ENCODE measurements at places on chromosomes 5 and 9.

DNA sequence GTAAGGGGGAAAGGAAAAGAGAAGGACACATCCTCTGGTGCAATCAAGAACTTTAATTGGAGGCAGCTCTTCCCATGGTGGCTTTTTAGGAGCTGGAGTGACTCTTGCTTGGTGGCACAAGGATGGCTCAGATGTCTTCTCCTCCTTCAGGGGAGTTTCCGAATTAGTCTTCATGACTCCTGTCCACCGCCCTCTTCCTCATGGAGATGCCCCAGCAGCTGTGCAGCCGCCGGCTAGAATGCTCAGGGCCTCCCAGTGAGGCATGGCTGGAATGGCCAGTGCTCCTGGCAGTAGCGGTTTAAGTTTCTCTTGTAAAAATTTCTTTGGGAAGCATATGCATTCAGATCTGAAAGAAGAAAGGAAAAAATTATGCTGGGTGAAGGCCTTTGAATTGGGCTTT, 8.8 kb upstream of the TEX53 start:
- peak; percentile 18 for DNase-seq

DNA sequence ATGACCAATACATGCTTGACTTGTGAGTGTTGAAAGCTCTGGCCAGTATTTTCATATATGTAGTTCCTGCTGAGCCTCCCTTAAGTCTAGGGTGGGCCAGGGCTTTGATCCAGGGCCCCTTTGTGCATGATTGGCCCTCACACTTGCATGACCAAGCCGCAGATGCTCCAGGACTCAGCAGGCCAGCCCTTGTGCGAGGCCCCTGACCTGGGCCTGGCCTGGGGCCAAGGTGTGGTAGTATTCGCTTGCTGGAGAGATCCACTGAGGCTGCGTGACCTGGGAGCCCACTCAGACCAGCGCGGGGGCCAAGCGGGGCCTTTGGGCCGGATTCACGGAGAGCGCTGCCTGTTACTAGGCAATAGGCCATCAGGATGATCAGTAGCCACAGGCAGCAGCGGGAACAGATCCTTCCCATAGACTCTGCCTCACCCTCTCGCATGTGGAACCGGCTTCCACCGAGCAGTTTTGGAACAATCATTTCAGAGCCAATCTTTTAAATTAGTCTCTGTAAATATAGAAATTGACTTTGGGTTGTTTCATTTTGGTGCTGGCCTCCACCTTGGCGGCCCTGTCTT, 79.0 kb upstream of the PTCH1 start:
- DNase-seq: no peak

- no peak for DNase-seq
Measured at GRCh38 chr5:168778536-168778935, 199.4 kb upstream of the PANK3 start.

DNA sequence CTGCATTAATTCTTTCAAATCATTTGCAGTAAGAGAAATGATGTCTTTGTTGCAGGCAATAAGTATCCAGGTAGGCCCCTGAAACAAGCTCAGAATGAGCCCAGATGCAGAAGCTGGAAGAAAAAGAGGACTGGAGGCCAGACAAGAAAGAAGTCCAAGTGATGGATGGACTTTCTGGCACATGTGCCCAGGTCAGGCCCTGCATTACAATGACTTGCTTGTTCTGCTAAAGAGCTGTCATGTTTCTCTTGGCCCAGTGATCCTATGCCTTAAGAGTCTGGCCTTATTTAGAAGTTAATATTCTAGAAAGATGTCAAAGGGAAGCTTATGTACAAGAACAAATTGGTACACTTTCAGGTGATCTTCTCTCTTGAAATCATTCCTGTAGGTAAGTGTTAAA, 64.8 kb downstream of the DPYSL3 start:
- no peak for DNase-seq

GRCh38 chr9:37436540-37436939, 14.0 kb downstream of the GRHPR start:
- DNase-seq: no peak

DNA sequence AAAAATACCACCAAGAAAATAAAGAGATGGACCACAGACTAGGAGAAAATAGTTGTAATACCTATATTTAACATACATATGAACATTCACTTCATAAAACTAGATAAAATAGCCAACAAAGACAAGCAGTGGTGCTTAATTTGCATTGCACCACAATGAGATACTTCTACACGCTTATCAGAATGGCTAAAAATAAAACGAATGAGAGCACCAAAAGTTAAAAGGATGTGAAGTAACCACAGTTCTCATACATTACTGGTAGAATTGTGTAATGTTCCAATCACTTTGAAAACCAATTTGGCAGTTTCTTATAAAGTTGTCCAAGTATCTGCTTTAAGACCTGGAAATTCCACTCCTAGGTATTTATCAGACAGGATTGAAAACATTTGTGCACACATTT, 198.9 kb upstream of the SGCD start:
- no peak for DNase-seq

DNA sequence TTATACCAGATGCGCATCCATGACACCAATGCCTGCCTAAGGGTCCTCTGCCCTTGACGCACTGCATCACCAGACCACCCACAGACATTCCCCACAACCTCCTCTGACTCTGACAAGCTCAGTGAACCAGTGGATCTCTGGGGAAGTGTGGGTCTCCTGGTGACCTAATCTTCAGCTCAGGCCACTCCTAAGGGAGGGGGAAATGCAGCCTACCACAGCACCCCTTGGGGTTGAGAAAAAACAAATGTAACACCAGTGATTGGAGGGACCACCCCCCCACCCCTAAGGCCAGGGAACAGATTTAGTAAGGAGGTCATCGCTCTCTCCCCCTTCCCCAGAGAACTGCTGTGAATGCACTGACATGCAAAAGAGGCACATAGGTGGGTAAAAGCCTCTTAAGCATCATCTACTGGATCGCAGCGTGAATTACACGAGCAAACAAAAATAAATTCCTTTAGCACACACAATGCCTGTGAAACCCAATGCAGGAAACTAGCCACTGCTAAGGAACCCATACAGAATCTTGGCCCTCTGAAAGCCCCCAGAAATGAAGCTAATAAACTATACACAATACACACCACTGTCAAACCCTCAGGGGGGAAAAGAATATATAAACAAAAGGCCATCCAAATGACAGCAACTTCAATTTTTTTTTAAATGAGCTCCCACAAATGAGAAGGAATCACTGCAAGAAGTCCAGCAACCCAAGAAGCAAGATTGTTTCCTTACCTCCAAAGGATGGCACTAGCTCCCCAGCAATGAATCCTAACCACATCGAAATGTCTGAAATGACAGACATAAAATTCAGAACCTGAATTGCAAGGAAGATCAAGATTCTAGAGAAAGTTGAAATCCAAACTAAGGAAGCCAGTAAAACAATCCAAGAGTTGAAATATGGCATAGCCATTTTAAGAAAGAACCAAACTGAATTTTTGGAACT, 513.7 kb upstream of the PTGER4 start:
- DNase-seq: no peak

DNA sequence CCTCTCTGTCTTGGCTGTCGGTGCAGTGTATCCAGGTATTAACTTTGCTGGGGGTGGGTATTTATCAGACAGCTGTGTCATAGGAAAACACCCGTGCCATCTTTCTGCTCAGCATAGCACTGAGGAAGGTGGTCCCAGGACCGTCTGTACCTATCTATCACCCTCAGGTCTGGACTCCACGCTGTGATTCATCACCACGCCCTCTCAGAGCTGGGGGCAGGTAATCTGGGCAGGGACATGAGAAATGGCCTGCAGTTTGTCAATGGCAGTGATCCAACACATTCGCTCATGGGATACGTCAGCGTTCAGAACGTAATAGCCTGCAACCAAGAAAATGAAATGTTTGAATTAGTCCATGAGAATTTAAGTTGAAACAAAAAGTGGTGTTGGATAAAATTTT, 151.6 kb upstream of the MAP1B start:
- no peak for DNase-seq

GRCh38 chr9:16145196-16145950, 592.5 kb downstream of the CCDC171 start:
- peak; percentile 75 for DNase-seq

DNA sequence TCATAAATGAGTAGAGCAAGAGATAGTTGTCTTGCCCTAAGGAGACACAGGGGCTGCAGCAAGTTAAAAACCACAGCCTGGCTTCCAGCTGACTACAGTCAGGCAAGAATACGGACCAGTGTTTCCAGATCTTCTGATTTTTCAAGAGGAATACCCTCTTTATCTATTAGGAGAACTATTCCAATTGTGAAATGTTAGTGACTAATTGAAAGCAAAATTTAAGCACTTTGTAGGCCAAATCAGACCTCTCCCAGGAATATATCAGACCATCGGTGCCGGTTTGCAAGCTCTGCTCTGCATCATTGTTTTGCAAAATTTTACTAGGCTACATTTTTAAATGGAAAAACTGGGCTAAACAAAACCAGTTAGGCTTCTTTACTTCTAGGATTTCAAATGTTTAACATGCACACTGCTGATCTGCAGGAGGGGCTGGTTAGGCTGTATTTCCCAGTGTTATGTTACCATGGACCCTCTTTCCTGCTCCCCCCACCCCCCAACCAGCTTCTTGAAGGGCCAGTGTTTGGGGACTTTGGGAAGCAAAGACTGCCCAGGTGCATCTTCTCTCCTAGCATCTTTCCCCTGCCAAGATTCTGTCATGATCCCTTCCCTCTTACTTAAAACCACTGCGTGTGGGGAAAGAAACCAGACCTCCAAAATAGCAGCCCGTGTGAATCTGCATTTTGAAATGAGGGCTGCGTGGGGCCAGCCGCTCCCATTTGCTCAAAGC, 1.1 kb upstream of the ARSI start:
- no peak for DNase-seq

- no peak for DNase-seq
Measured at GRCh38 chr5:61340775-61341361, 8.8 kb downstream of the ZSWIM6 start.

- DNase-seq: no peak
Measured at GRCh38 chr5:68872088-68872839, 221.6 kb upstream of the SLC30A5 start.

DNA sequence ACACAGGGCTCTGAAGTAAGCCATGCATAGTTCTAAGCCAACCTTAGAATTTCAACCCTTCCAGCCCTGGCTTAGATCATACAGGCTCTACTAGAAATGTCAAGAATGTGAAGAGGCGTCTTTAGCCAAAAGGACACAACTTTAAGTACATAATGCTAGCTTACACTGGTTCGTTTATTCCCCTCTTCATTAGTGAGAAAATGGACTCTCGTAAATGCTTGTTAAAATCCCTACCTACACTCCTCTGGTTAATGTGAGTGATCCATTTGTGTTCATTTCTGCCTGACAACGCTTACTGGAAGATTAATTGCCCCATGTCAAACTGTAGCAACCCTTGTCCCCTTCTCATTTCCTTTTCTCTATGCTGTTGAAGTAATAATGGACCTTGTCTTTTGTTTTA, 149.3 kb upstream of the POU5F2 start:
- no peak for DNase-seq

DNA sequence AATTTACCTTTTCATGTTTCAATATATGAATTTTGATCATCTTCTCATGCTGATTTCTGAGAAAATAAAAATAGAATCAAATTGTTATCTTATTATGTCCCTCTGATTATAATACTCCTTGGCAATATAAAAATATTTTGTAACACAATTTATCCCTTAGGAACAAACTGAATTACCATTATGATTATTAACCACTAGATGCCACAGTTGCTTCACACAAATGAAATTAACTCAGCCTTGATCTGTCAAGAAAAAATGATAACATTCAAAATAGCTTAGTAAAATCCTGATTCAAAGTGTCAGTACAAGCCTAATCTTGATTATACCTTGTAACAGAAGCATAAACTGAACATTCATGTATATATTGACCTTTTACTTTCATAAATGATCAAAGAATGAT, 4.8 kb upstream of the CHSY3 start:
- peak; percentile 23 for DNase-seq

GRCh38 chr5:53323943-53324642, 156.3 kb upstream of the FST start:
- no peak for DNase-seq

DNA sequence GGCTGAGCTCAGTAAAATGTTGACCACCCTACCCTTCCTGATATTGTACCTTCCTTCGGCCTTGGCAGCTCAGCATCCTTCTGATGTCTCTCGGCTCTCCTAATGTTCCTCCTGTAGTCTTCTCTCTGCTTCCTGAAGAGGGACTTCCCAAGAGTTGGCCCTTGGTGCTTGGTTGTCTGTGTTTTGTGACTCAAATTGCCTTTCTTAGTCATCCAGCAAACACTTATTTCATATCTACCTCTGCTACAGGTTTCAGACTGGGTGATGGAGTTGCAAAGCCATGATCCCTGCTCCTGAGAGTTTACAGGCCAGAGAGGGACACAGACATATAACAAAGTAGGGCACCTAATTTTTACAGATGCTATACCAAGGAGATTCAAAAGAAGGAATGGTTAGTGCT, 70.1 kb downstream of the SV2C start:
- no peak for DNase-seq

DNA sequence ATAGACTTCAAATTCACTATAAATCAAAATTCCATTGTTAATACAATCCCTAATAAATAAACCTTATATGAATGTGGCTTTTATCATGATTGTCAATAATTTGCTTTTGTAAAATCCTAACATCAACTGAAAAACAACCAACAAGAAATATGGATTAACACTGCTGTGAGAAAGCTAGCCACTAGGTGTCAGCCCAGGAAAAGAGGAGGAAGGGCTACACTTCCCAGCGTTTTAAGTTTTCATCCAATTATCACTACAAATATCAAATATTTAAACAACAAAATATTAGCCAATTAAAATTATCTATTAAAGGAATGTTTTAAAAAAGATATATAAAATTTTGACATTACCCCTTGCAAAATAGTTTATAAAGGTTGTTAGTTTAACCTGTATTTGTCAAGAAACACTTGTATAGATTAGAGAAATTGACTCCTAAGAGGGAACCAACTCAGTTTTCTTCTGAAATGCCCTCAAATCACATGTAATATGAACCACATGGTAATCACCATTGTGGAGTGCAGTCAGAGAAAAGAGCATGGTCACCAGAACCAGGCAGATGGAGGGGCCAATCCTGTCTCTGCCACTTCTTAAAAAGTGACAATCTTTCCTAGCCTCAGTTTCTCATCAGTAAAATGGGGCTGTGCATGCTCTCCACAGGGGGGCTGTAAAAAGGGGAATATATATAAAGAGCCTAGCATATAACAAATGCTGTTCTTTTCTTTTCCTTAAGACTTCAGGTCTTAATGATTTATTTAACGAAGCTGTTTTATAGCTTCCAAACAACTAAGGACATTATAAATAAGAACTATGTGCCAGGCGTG, 188.2 kb downstream of the CRB2 start:
- peak; percentile 50 for DNase-seq

DNA sequence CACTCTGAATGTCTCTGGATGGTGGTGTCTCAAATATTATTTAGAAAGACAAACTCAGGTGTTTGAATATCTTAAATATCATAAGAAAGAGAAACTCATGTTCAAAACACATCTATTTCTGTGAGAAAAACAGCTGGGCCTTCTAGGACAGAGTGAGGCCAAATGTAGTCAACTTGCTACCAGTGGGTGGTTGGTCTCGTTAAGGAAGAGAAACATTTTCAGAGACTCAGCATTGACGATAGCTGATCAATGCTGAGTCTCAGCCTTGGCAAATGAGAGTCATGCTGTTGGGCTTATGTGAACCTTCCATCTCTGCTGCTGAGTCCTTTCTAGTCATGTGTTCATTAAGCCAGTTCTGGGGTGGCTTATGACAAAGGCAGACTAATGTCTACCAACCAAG, 418.0 kb downstream of the CETN3 start:
- DNase-seq: no peak

Data from suppressor macrophage (primary cell).